ENCODE measurements at places on chromosomes 3 and 15. TPM values are rescaled to one million over a fixed set of nuclear protein-coding genes. Genes with fewer than 3 reads are reported as not detected.

- no peak for DNase-seq
These were observed 66.9 kb downstream of the CCNL1 start for GRCh38 chr3:157093096-157093495.

DNA sequence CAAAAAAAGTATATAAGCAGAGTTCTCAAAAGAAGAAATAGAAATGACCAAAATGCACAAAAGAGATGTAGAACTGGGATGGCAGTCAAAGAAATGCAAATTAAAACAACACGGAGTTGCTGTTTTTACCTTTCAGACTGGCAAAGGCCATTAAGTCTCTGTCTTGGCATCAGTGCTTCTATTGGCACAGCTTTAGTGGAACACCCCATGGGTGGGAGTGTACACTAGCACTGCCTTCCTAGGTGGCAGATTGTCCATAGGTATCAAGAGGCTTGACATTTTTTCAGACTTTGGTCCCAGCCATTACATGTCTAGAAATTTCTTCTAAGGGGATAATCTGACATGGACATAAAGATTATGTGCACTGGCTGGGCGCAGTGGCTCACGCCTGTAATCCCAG lies 58.1 kb upstream of the VILL start:
- no peak for DNase-seq

GRCh38 chr3:37225481-37225880 lies 51.1 kb upstream of the LRRFIP2 start:
- DNase-seq, result no peak

- no peak for DNase-seq
These were observed 35.0 kb upstream of the CAPN7 start for GRCh38 chr3:15171096-15171495.

DNA sequence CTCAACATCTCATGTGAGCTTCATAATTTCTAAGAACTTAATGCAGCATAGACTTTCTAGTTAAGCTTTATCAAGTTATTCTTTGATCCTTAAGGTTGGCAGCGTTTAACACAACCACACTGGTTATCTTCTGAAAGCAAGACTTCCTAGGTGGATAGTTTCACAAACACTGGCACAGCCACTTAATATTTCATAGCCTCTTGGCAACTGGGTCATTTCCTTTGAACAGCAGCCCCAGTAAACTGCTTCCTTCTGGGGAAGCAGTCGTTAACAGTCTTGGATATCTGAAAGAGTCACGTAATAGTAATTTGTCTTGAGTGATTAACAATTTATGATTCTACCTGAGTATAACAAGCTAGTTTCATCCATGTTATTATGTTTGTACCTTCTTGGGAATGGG lies 45.9 kb upstream of the ABHD10 start:
- no peak for DNase-seq

DNA sequence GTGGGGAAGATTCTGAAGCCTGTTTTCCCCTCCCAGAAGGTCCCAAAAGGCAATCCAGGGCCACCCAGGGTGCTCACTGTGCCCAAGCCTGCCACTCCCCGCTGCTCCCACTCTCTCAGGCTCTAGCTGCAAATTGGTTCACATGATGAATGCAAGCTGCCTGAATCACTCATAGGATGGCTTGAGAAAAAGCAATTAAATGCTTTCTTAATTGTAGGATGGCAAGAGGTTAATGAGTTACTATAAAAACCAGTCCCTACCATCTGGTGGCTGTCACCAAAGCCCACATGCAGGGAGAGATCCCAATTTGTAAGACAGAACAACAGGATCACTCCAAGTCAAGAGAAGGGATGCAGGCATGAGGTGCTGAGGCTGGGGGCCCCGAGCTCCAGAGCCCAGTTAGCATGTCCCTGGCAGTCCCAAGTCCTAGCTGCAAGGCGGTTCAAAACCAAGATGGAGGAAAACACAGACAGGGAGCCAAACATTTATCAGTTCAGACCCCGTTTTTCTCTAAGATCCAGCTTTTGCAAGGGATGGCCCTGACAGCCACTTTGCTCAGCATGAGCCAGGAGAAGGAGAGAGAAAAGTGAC lies 207.1 kb downstream of the UACA start:
- peak; percentile 39 for DNase-seq

DNA sequence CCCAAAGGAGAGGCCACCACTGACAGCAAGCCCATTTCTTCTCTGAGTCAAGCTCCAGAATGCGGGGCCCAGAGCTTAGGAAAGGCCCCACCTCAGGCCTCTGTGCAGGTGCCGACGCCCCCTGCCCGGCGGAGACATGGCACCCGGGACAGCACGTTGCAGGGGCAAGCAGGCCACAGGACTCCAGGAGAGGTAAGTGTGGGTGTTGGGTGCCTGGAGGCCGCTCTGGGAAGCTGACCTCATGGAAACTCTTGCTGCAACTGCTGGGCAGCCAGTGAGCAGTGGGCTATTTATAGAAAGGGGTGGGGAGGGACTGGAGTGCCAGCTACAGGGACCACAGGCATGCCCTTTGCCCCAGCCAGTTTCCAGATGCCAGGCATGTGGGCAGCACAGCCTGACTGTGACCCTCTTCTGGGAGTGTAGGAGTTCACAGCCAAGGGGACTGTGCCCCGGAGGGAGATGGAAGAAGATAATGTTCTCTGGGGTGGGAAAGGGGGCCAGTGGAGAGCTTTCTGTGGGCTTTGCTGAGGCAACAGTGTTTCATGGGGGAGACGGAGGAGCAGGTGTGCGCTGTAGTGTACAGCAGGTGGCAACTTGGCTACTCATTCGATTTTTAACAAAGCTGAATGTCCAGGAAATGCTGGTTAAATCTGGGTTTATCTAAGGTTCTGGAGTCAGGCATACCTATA lies 23.7 kb downstream of the ALPK3 start:
- no peak for DNase-seq

- DNase-seq, result peak; percentile 68
These were observed at the start of gene ARIH2 for GRCh38 chr3:48918388-48919214. Gene ARIH2 (plus strand): TSS chr3:48918842. CDS start chr3:48927559, 8,717 bp downstream.

DNA sequence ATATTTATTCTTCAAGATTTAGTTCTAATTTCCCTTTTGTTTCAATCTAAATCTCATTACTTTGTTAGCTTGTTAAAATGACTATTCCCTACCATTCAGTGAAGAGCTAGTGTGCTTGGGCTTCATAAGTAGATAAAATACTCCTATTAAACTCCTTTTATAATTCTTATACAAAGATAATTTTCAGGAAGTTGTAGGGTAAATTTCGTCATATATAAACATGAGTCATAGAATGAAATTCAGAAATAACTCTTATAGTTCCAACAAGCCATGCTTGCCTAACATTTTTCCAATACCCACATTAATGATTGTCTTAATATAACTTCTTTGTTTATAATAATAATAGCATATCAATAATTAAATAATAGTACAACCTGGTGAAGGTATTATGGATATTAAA lies 407.3 kb downstream of the NAALADL2 start:
- no peak for DNase-seq

DNA sequence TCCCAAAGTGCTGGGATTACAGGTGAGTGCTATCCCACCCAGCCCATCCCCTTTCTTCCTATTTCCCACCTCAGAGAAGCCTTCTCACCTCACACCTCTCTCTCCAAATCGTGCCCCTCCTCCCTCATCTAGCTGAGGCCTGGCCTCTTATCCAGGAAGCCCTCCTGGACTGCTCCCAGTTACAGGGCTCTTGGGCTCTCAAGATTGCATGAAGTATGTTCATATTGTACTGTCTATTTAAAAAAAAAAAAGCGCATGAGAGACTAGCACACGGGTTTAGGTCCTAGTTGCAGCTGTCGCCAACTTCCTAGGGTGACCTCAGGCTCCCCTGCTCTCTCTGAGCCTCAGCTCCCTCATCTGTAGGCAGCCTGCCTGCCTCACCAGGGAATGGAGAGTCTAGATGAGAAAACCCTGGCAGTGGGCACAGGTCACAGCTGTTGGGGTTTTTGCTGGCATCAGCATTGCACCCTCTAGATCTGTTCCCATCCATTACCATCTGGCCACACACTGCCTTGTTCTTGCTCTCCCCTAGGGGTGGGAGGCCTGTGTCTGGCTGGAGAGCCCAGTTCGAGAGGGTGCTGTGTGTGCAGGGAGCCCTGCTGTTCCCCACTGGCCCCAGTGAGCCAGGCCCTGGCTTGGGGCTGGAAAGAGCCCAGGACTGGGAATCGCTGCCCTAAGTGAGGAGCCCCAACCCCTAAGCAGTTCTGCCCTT lies 24.2 kb upstream of the C15orf39 start:
- DNase-seq, result no peak

- DNase-seq, result no peak
These were observed 98.9 kb downstream of the HMG20A start for GRCh38 chr15:77519540-77519939.

GRCh38 chr3:26293329-26293844 lies 329.2 kb upstream of the LRRC3B start:
- no peak for DNase-seq

The TMEM207 gene
- not detected for total RNA-seq

Measured in H1 (cell line).